ENCODE measurements at places on chromosomes 3 and 15.

DNA sequence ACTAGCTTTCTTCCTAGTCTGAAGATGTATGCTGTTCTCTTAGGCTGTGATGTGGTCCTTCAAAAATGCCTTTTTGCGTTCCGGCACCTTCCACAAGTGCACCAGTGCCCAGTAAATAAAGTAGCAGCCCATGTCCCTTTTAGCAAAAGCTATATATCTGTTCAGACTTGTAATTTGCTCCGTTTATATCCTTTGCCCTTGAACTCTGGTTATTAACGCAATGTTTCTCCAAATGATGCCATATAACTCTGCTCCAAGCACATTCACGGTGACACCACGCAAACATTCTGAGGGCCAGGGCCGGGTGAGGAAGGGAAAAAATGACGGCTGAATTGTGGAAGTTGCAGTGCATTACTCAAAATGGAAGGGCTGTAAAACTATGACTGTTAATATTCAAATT is 1001.1 kb upstream of the NR2F2 start:
- no peak for DNase-seq

GRCh38 chr15:22952796-22953579 is 27.2 kb downstream of the CYFIP1 start:
- no peak for DNase-seq

- DNase-seq, result no peak
These were observed 28.3 kb upstream of the LYZL4 start for GRCh38 chr3:42438758-42439157.

GRCh38 chr3:164470471-164470870 is 607.8 kb downstream of the SI start:
- DNase-seq, result no peak

- DNase-seq, result no peak
These were observed 507.0 kb upstream of the TPRG1 start for GRCh38 chr3:188664795-188665194.

DNA sequence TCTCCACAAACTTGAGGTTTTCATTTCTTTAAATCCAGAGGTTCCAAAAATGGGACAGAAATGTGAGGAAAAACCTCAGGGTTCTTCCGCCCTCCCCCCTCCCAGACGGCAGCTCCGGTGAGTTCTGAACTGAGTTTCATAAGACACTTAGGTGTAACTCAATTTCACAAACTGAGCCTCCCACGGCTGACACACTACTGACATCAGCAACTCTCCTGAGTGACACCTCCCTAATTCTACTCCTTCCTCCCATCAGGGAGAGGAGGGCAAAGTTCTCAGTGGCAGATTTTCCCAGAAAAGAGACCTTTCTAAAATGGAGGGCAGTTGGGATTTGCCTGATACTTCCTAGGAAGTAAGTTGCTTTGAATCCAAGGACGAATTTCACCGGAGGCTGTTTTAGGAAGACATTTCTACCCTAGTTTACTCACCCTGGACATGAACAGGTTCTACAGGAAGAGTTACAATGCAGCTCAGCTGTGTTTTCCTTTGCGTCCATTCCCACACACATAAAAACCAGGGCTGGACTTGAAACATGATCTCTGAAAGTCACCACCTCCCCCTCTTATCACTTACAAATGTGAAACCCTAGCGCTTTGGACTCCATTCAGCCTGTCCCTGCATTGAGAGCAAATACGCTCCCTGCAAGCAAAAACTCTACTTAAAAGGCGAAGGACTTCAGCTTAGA is 78.1 kb upstream of the LMOD3 start:
- DNase-seq, result peak; percentile 81

GRCh38 chr3:20194793-20195460 is 8.9 kb upstream of the SGO1 start:
- no peak for DNase-seq

GRCh38 chr15:62940093-62940754 is 102.3 kb upstream of the TPM1 start:
- no peak for DNase-seq

GRCh38 chr3:119598410-119599098 is 869 bp downstream of the PLA1A start:
- no peak for DNase-seq

GRCh38 chr3:78337801-78338211 is 1297.9 kb downstream of the ROBO2 start:
- DNase-seq, result peak; percentile 13

DNA sequence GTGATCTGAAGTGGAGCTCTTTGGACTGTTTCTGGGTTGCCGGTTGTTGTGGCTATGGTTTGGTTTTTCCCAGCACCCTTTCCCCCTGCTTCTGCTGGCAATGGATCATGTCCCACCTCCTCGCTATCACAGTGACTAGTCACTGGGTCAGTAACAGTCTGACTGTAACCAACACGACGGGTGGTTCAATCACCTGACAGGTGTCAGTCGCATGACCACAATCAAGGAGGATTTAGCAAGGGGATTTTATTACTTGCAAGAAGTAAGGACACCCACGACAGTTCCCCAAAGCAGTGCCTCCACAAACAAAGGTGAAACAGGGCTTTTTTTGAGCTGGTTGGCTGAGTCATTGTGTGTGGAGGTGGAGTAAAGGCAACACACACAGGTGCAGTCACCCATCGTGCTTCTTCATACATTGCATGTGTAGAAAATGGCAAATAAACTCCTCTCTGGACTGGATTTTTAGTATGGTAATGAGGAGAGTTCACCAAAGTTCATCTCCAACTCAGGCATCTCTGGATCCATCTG is 58.8 kb upstream of the FAM3D start:
- no peak for DNase-seq

GRCh38 chr3:146574173-146574572 is 29.8 kb upstream of the PLSCR1 start:
- DNase-seq, result no peak

- peak; percentile 90 for DNase-seq
These were observed 3.1 kb upstream of the BNC1 start for GRCh38 chr15:83287541-83288027.

GRCh38 chr3:127750226-127751031 is 71.9 kb downstream of the MGLL start:
- peak; percentile 77 for DNase-seq

- DNase-seq, result no peak
These were observed 9.2 kb downstream of the CRTAP start for GRCh38 chr3:33122991-33123390.

DNA sequence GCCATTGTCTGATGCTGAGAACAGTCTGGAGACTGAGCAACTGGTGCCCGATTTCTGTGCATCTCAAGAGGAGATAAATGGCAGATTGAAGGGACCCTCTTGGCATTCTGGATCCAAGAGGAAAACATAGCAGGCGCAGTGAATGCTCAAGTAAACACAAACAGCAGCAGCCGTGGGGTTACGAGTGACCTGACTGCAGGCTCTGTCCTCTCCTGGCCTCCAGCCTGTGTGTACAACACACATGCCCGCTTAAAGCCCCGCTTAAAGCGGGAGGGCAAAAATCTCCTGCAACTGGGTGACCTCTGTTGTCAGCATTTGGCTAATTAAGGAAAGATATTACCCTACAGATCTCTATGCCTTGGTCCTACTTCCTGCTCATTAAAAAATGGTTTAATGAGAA is 120.5 kb downstream of the GREM1 start:
- DNase-seq, result no peak

DNA sequence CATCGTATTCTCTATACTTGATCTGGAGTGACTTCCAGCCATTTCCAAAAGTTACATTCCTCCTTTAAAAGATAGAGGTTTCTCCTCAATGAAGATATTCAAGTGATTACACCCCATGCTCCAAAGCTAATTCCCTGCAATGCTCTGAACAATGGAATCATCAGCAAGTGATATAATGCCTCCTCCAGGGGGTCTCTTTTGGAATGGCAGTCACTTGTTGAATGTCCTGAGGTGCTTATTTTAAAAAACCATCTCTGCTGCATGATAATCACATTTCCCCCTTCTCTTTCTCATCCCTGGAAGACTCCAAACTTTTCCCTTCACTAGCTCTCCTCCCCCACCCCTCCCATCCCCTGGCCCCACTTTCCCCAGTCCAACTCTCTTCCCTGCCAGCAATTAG is 2.6 kb downstream of the LHFPL4 start:
- DNase-seq, result no peak

DNA sequence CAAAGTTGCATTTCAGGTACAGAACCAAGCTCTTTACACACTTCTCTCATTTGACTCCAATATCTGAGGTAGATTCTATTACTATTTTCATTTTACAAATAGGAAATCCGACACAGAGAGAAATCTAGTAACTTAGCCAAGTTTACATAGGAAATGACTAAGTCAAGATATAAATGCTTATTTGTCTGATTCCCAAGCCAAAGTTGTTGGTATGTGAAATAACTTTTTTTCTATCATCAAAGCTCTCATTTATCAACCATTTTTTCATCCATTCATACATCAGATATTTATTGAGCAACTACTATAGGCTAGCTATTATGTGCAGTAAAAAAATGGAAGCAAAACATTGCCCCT is 89.2 kb upstream of the MITF start:
- peak; percentile 47 for DNase-seq

- no peak for DNase-seq
These were observed 75.0 kb downstream of the AAGAB start for GRCh38 chr15:67179411-67179995.

- DNase-seq, result no peak
These were observed 7.2 kb downstream of the SPG21 start for GRCh38 chr15:64982472-64982871.

DNA sequence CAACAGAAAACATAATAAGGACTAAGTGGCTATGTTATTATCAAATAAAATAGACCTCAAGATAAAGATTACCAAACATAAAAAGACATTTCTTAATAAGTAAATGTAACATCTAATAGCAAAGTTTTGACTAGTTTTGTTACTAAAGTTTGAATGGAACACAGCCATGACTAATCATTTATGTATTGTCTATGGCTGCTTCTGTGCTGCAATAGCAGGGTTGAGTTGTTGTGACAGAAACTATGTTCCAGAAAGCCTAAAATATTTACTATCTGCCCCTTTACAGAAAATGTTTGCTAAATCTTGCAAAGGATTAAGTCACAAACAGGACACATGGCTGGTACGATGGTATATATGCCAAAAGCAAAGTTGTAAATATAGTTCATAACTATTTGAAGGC is 37.9 kb upstream of the MYH15 start:
- DNase-seq, result peak; percentile 55

GRCh38 chr15:51731549-51732267 is 5.7 kb downstream of the LYSMD2 start:
- peak; percentile 88 for DNase-seq

DNA sequence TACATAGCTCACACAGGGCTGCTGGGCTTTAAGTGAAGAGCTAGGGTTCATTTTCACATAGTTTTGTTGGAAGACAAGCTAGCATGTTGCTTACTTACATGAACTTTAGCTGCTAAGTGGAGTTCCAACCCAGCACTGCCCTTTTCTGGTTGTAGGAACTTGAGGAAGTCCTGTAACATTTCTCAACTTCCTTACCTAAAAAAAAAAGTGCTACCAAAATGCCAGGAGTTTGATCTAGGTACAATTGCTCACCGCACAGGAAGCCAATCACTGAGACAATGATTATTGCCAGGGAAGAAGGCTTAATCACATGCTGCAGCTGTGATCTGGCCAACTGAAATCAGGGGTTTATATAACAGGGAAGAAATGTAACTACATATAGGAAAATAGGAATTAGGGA is 52.8 kb downstream of the IL12A start:
- DNase-seq, result no peak

- DNase-seq, result no peak
These were observed 11.7 kb upstream of the NOX5 start for GRCh38 chr15:69002783-69003182.

- no peak for DNase-seq
These were observed 117.5 kb upstream of the ARHGEF3 start for GRCh38 chr3:56919137-56919796.

DNA sequence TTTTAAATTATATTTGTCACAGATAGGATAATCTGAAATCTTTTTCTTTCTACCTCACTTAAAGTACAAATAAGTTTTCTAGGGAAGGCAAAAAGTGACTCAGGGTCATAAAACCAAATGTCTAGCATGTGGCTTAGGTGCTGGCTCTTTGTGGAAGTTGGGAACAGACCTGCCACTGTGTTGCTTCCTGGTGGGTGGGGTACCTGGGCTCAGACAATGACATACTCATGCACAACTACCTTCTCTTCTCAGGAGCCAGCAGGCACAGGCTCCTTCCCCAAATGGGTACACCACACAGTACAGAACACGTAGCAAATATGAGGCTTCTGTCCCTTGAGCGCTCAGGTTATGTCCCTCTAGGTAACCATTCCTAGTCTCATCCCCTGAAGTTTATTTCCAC is 40.1 kb upstream of the MUC13 start:
- no peak for DNase-seq

- peak; percentile 51 for DNase-seq
These were observed 49.4 kb upstream of the SYNPR start for GRCh38 chr3:63228677-63229076.

DNA sequence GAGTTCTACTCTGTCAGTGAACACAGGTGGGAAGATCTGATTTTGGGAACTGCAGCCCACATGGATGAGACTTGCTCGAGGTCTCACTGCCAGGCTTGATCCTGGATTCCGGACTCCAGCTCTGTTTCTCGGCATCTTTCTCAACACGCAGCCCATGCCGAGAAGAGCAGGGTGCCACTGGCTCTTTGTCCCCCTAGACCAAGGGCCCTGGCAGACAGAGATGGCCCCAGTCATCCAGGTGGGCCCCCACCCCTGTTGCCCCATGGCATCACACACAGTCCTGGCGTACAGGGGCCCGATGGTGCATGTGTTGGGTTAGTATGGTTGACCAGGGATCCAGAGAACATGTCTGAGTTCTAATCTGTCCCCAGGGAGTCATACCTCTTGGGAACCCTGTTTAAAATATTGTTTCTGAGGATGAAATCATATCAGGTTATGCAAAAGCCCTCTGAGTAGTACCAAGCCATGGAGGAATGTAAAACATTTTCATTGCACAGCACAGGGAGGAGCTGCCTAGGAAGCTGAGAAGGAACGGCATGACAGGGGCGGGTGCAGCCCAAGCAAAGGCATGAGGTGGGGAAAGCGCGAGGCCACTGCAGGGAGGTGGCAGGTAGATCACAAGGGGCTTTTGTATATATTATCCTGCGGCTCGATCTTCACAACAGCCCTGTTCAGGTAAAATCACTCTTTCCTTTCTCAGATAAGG is 320.6 kb downstream of the UACA start:
- DNase-seq, result peak; percentile 33

- no peak for DNase-seq
These were observed 22.6 kb downstream of the RAB7A start for GRCh38 chr3:128748557-128748956.

Data from choroid plexus epithelial cell (primary cell).